Activated CD4-positive, alpha-beta T cell treated with anti-CD3 and anti-CD28 coated beads, Interleukin-2, amount 10 ng/mL, durations not matched to agents 7 days and 5 days (primary cell): ENCODE measurements at places on chromosomes 1 and 21.

GRCh38 chr21:42532466-42533181, 19.0 kb downstream of the SLC37A1 start:
- peaks cover 49% of the 10 kb centered on the region for H3K4me1 ChIP-seq
- H3K4me3 ChIP-seq, result no peak overlapping the region

- H3K36me3 ChIP-seq, result no peaks in the 10 kb centered on the region
- H3K27ac ChIP-seq, result no peak overlapping the region
- DNase-seq, result no peak
- H3K4me1 ChIP-seq, result peaks cover 19% of the 10 kb centered on the region
- H3K27me3 ChIP-seq, result no peaks in the 10 kb centered on the region
- no peak overlapping the region for H3K4me3 ChIP-seq
Measured at GRCh38 chr1:14970799-14971141, 182.8 kb upstream of the TMEM51 start.

GRCh38 chr1:212916481-212917133, 33.7 kb upstream of the VASH2 start:
- H3K36me3 ChIP-seq, result no peaks in the 10 kb centered on the region
- H3K4me1 ChIP-seq, result no peaks in the 10 kb centered on the region
- no peak for DNase-seq
- no peak overlapping the region for H3K4me3 ChIP-seq

DNA sequence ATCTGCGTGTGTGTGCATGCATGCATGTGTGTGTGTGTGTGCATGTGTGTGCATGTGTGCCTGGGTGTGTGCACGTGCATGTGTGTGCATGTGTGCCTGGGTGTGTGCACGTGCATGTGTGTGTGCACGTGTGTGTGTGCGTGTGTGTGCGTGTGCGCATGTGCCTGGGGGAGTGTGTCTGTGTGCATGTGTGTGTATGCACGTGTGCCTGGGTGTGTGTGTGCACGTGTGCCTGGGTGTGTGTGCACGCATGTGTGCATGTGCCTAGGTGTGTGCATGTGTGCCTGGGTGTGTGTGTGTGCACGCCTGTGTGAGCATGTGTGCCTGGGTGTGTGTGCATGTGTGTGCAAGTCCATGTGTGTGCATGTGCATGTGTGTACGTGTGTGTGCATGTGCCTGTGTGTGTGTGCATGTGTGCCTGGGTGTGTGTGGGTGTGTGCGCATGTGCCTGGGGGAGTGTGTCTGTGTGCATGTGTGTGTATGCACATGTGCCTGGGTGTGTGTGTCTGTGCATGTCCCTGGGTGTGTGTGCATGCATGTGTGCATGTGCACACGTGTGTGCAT, 29.3 kb upstream of the COL6A2 start:
- no peaks in the 10 kb centered on the region for H3K36me3 ChIP-seq
- peaks cover 5% of the 10 kb centered on the region for H3K27me3 ChIP-seq
- no peak overlapping the region for H3K27ac ChIP-seq
- peaks cover 13% of the 10 kb centered on the region for H3K4me1 ChIP-seq
- H3K4me3 ChIP-seq, result no peak overlapping the region

DNA sequence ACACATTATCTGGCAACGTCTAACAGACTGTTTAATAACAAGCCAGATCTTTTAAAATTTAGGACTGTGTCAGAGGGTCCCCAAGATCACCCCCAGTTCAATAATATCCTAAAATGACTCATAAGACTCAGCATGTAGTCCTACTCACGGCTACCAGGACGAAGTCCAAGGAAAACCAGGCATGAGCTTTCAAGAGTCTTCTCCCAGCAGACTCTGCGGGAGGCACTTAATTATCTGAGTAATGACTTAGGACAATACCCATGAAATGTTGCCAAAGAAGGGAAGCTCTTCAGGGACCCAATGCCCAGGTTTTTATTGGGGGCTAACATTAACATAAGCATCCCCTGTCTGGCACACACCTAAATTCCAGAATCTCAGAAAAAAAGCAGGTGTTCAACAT, 7.0 kb downstream of the HFM1 start:
- H3K27ac ChIP-seq, result no peak overlapping the region
- no peaks in the 10 kb centered on the region for H3K4me1 ChIP-seq
- no peaks in the 10 kb centered on the region for H3K36me3 ChIP-seq
- H3K27me3 ChIP-seq, result peaks cover 38% of the 10 kb centered on the region

- H3K4me1 ChIP-seq, result no peaks in the 10 kb centered on the region
- H3K4me3 ChIP-seq, result no peak overlapping the region
- peaks cover 19% of the 10 kb centered on the region for H3K27me3 ChIP-seq
- no peak overlapping the region for H3K27ac ChIP-seq
Measured at GRCh38 chr1:3169665-3170356, 100.8 kb downstream of the PRDM16 start.

- DNase-seq, result no peak
- H3K4me3 ChIP-seq, result peak overlapping the region; percentile 56
- H3K4me1 ChIP-seq, result peaks cover 62% of the 10 kb centered on the region
- peaks cover 37% of the 10 kb centered on the region for H3K36me3 ChIP-seq
- no peaks in the 10 kb centered on the region for H3K27me3 ChIP-seq
Measured at GRCh38 chr1:21278860-21279845, 11.1 kb downstream of the ECE1 start.

- DNase-seq, result no peak
- H3K4me3 ChIP-seq, result no peak overlapping the region
- no peaks in the 10 kb centered on the region for H3K36me3 ChIP-seq
Measured at GRCh38 chr1:192914092-192914491, 105.3 kb downstream of the RGS2 start.
